ENCODE measurements at places on chromosomes 2 and 18.

- no peak for DNase-seq
Measured at GRCh38 chr18:41459656-41460055, 495.4 kb upstream of the PIK3C3 start.

GRCh38 chr2:42903821-42904575, 111.6 kb upstream of the HAAO start:
- DNase-seq, result peak; percentile 67

- DNase-seq, result no peak
Measured at GRCh38 chr2:161052214-161052613, 108.0 kb upstream of the TANK start.

DNA sequence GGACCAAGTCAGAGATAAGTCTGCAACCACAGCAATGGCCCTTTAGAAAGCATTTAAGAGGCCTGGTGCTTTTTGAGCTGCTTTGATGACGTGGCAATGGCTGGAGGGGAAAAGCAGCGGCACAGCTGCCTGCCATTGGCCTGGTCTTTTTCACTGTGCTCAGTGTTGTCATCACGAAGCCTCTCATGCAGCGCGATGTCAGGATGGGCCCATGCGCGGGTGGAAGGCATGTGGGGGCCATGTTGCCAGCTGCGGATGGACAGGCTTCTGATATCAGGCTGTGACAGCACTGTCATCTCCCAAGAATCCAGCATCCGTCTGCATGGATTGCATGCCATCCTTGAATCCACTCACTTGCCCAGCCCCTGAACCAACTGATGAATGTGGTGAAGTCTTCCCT, 204.5 kb downstream of the ACKR3 start:
- peak; percentile 85 for DNase-seq

DNA sequence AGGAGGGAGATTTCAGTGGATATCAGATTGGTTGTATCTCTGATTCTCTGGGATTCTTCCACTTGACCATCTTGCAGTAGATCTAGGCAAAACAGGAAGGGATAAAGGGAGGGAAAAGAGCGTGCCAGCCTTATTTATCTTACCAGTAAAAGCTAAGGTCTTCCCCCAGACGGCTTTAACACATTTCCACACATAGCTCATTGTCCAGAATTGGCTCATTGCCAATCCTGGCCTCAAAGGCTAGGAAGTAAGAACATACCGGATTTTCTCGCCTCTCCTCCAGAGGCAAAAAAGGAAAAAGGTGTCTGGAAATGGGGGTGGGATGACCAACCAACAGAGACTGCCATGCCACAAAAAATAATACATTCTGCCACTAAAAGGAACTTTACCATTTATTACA, 411.6 kb upstream of the NRP2 start:
- no peak for DNase-seq

DNA sequence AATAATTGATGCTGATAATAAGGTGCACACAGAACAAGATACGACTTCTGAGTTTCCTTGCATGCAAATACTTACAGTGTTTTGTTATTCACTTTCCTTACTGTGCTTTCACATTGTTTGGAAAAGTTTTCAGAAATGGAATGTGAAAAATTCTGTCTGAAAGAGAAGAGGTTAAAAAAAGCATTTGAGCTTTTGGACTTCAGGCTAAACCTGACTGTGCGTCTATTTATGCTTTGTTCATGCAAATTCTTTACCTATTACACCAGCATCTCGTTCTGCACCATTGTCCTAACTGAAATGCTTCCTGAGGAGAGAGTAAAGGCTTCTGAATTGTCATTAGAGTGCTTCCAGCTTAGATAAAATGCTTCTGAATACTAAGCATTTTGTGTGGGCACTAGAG, 61.4 kb downstream of the LHCGR start:
- DNase-seq, result no peak

DNA sequence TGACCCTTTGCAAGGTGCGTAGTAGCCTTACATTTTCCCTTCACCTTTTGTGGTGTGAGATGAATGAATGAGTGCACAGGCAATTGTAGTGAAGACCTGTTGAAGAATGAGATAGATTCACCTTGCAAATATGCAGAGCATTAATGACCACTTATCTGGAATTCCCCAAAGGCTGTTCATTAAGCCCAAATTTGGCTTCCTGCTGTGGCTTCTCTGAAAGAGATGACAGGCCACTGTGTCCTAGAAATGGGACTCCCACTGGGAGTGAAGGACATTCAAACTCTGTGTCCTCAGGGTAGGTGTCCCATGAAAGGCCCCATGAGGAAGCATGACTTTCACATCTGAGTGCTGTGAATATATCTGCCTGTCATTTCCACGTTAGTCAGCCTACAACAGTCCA, 1821.8 kb upstream of the PIK3C3 start:
- peak; percentile 4 for DNase-seq

DNA sequence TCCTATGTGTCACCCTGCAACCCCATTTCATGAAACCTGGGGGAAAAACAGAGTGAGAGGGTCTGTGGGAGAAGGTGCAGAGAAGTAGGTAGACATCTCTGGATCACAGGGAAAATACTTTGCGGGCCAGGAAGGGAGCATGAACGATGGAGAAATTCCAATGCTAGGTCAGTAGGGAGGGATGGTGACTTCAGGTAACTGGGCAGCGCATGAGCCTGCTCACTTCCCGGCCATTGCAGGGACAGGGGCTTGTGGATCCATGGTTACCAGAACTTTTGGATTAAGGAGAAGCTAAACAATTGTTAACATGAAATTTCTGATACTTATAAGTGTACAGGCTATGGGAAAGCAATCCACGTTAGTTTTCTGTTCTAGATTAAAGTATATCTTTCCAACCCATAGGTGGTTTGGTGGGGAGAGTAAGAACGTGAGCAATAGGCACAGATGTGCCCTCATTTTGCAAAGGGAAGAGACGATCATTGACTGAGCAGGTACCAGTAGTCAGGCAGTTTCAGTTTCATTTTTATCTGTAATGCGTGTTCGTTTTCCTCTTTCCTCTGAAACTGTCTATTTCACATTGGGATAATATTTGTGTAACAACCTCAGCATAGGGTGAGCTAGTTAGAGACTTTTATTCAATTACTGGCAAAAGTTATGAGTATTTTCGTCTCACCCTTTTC, 65.0 kb downstream of the NYAP2 start:
- no peak for DNase-seq

DNA sequence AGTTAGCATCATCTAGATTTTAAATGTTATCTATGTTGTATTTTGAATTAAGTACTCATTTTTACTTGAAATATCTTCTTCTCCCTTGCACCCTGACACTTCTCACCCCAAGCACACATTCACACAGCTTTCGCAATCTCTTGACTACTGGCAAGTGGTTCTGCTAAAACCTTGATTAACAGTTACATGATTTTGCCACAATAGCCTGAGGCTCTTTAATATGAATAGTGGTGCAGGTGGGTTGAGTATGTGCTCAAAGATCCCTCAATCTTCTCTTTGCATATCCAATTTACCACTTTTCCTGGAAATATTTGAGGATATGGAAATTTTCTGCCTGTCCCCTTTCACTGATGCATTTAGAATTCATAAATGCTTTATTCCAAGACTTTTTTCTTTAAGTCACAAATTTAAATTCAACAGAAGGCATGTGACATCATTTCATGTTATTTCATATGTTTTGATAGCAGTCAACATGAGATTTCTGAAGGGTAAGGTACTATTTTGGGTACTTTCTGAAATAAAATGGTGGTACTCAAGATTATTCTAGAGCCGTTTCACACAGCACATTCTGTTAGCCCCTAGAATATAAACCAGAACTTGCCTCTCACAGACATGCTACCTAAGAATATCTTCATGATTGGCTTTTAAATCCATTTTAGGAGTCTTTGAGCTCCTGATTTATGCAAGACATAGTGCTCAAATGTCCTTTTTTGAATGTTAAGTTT, 339.7 kb downstream of the RPRM start:
- no peak for DNase-seq

DNA sequence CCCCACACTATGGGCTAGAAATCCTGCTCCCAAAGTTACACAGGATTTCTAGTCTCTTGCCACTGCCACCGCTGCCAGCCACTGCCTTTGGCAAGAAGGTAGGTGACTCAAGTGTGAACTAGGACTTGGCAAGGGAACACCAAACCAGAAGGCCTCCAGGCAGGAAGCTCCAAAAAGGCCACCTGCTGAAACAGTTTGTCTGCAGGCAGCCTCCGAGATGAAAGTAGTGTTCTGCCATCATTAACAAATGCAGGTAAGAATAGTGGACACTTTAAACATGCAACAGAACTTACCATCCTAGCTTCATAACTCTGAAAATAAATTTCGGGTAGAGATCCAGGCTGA, 3.9 kb downstream of the ANKRD44 start:
- no peak for DNase-seq

GRCh38 chr18:76908277-76908676, 85.9 kb downstream of the ZNF236 start:
- DNase-seq, result no peak

DNA sequence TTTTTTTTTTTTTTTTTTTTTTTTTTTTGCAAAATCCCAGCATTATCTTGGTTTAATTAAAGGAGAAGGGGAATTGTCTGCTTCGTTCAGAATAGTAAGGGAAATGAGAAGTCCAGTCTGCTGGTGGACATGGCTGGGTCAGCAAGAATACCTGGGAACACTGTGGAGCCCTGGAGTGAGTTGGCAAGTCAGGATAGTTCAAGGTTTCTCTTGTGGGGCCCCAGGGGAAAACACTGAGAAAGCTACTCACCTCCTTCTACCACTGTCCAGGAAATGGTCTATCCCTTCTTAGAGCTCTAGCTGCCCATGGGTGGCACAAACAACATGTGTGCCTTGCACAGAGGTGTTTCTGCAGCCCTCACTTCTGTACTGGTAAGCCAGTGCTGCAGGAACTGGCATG, 169.1 kb upstream of the SIX2 start:
- DNase-seq, result no peak

GRCh38 chr18:73286584-73286983, 418.8 kb upstream of the NETO1 start:
- no peak for DNase-seq

DNA sequence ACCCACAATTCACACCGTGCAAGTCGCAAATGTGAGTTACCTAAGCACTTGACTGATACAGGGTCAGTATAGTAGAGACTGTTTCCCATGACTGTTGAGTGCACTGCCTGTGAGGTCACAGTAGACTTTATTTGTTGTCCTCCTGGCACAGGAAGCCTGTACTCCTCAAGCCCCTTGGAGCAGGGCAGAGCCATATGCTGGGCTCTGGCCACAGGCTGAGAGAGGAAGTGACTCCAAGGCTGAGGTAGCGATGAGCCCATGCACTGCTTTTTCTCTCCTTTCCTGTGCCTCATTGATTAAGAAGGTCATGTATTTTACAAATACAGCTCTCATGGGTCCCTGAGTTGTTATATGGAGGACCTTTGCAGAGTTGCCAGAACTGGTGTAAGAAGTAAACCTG, 287.7 kb downstream of the SRBD1 start:
- no peak for DNase-seq

DNA sequence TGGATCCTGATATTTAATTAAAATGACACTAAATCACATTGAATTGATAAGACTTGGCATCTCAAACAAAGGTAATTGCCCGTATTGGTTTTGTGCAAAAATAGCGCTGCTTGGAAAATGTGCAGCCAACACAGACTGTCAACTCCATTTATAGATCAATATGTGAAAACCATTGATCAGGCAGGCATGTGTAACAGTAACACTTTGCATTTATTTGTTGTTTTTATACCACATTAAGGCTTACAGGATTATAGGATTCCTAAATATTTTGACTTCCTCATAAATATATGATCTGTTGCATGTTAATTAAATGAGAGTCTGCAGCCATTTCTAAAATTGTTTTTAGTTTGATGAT, 30.2 kb downstream of the ARHGAP15 start:
- no peak for DNase-seq

- no peak for DNase-seq
Measured at GRCh38 chr2:3664925-3665324, 6.9 kb downstream of the ALLC start.

GRCh38 chr2:138476940-138477339, 24.6 kb upstream of the SPOPL start:
- no peak for DNase-seq

DNA sequence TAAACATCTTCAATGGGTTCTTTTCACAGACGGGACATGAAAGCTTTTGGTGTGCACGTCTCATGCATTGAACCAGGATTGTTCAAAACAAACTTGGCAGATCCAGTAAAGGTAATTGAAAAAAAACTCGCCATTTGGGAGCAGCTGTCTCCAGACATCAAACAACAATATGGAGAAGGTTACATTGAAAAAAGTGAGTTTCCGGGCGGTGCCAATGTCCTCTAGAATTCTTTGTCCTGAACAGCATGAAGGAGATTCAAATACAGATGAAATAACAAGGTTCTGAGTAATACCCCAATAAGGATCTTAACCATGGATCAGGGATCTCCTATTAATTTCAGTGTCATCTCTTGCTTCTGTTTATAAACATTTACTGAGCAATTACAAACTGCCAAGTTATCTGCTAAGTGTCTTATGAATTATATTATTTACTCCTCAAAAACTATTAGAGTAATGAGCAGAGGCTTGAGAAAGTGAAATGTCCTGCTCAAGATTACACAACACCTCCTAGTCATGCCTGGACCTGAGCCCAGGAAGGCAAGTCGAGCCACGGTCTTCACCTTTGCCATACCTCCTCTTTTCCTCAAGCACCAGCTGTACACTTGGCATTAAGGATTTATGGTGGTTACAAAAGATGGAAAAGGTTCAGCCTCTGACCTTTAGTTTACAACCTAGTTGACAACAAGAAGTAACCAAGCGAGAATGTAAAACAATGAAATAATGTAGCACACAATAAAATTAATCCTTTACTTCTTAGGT, 22.6 kb downstream of the DHRS9 start:
- no peak for DNase-seq

DNA sequence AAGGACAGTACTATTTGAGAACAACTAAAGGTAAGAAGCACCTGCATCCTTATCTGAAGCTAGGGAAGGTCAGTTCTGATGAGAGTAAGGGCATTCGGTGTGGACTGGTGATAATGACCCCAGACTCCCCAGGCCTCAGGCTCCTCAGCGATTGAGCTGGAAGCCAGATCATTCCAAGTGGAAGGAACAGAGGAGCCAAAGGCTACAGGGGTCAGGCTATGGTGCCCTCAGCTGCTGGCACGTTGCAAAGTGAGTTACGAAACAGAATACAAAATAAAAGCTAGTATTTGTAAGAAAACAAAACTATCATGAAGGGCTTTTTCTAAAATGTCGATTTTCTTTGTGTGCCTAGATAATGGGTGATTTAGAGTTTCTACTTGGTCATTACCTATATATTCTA, 168.5 kb upstream of the LRRTM1 start:
- DNase-seq, result no peak

- DNase-seq, result peak; percentile 77
Measured at GRCh38 chr2:168773719-168774521, 28.5 kb upstream of the NOSTRIN start.

DNA sequence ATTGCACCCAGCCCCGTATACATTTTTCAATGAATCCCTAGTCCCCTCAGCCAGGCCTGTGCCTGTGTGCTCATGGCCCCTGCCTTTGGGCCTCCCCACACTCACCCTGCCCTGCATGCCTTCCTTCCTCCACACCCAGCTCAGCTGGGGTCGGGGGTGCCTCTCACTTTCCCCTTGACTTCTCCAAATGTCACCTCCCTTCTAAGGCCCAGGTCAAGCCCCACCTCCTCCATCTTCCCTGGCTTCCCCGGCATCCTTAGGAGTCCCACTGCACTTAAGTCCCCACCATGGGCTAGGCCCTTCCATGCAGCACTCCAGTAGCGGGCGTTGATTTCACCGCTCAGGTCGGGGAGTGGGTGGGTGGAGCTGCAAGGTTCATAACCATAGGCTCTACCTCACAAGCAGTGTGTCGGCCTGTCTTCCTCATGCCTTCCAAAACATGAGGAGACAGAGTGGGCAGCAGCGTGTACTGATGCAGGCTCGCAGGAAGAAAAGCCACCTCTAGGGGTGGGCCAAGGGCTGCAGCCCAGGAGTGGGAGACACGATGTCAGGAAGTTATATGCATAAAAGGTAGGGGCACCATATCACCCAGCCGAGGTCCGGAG, 47.7 kb downstream of the DNMT3A start:
- no peak for DNase-seq

All from ELF-1 (cell line).